ENCODE measurements at places on chromosomes 7 and 10.

DNA sequence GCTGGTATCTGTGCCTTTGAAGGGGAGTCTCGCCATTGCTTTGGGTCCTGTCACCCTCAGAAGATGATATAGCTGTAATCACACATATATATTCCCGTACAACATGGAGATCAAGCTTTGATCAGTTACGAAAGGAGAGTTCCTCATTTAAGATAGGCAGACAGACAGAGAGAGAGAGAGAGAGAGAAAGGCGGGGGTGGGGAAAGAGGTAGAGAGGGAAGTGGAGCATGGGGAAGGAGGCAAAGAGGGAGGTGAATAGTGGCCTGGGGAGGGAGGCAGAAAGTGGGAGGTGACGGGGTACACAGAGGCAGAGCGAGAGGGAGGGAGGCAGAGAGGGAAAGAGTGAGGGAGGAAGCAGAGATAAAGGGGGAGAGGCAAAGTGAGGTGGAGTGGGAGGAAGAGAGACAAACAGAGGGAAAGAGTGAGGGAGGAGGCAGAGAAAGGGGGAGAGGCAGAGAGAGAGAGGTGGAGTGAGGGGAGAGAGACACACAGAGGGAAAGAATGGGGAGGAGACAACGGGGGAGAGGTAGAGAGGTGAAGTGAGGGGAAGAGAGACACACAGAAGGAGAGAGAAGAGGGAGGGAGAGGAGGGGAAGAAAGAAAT, 44.6 kb upstream of the C1QL3 start:
- DNase-seq: no peak

GRCh38 chr7:3272691-3273141, 28.3 kb upstream of the SDK1 start:
- DNase-seq: no peak

DNA sequence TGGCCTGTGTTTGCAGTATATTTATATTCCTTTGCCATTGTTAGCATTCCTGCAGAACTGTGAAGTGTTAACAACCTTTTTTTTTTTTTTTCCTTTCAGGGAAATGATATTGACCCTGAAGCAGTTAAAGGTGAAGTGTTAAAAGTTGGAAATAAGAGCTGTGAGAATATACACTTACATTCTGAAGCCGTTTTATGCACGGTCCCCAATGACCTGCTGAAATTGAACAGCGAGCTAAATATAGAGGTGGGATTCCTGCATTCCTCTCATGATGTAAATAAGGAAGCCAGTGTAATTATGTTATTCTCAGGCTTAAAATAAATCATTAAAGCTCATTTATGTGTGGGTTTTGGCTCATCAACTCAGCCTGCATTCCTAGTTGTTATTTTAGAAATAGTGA, 92.8 kb upstream of the CAPZA2 start:
- no peak for DNase-seq

DNA sequence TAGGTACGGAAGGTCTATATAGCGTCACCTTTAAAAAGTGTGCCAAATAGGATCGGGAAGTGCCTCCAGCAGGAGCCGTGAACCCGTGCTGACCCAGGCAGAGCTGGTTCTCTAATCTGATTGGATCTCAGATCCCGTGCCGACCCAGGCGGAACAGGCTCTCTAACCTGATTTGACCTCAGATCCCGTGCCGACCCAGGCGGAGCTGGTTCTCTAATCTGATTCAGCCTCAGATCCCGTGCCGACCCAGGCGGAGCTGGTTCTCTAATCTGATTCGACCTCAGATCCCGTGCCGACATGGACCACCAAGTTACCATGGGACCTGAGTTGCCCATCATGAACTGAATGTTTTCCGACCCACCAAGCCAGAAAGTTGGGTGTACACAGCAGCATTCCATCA, 463.9 kb downstream of the PTPRN2 start:
- no peak for DNase-seq
